ENCODE measurements at places on chromosomes 5 and 9.

- DNase-seq, result no peak
These were observed 84.1 kb downstream of the PTPDC1 start for GRCh38 chr9:94168203-94169000.

GRCh38 chr5:81408496-81408895, 14.6 kb upstream of the ACOT12 start:
- DNase-seq, result peak; percentile 38

DNA sequence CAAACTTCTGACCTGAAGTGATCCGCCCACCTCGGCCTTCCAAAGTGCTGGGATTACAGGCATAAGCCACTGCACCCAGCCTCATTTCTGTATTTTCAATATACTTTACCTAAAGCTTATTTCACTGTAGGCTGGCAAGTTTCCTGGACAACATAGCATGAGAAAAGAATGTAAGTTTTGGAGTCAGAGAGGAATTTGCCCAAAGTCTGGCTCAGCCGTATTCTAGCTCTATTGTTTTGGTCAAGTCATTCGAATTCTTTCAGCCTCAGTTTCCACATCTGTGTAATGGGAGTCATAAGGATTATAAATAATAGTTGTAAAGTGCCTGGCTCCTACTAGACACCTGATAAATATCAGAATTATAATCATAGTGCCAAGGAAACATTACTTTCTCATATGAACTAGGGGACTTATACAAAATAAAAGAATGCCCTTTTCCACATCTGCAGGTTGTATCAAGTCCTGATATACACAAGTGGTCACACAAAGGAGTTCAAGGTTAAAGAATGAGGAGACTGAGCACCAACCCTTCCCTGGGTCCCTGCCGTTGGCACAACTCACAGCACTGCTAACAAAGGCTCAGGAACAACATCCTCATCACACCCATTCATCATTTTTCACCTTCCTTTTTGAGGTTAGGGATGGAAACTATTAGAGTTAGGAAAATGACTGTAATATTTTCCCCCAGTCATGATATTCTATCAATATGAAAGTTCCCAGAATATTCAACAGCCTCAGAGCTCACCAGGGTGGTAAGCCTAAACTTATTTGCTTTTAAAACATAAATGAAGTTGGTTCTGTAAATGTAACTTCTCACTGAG, 34.6 kb upstream of the RAI14 start:
- no peak for DNase-seq

GRCh38 chr5:131644822-131645221, 9.8 kb upstream of the RAPGEF6 start:
- no peak for DNase-seq

- DNase-seq, result peak; percentile 53
These were observed 173.7 kb downstream of the RMI1 start for GRCh38 chr9:84154320-84154719.

DNA sequence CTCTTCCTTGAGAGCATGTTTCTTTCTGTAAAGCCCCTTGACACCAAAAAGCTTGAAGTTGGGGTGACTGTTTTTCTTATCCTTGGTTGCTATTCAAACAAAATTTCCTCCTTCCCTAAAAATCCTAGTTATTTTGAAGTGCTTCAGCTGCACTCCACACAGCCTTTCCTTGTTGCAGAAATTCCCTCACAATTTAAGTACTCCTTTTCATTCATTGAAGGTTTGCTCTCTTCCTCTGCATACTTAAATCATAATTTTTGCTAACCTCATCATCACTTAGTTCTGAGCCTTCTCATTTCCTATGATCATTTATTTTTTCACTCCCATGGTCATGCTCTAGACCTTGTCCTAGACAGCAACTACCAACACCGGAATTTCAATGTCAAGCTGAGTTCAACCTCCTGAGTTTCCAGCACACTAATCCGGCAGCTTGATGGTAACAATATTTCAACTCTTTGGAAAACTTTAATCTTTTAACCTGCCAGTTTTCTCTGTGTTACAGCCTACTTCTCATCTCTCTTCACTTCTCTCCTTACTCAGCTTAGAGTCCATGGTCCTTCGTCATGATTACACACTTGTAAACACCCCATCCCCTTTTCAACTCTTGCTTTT, 78.7 kb upstream of the ACTBL2 start:
- no peak for DNase-seq

DNA sequence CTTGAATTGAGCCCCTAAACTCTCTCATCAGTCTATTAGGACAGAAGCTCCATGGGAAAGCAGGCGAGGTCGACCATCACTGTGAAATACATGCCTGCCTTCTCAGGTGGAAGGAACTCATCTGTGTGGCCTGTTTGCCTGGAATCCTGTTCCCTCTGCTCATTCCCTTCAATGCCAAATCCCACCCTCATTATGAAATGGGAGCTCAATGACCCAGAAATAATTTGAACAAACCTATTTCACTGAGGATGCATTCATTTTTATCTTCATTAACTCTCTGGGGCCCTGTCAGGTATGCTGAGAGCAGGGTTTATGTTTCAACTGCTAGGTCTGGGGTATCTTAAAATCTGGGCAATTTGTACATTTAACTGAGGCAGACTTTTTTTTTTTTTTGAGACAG, 142.2 kb downstream of the MED27 start:
- no peak for DNase-seq

GRCh38 chr5:122351416-122352157, 39.5 kb downstream of the SNCAIP start:
- peak; percentile 29 for DNase-seq

GRCh38 chr5:171429543-171429910, 10.1 kb downstream of the FGF18 start:
- DNase-seq, result no peak

- no peak for DNase-seq
These were observed 66.3 kb downstream of the ANKRD55 start for GRCh38 chr5:56166671-56167385.

GRCh38 chr5:112308608-112309007, 110.5 kb downstream of the EPB41L4A start:
- no peak for DNase-seq

GRCh38 chr5:143775258-143775657, 36.7 kb upstream of the HMHB1 start:
- DNase-seq, result peak; percentile 36

- DNase-seq, result no peak
These were observed 183.0 kb upstream of the EFNA5 start for GRCh38 chr5:107853696-107854095.

DNA sequence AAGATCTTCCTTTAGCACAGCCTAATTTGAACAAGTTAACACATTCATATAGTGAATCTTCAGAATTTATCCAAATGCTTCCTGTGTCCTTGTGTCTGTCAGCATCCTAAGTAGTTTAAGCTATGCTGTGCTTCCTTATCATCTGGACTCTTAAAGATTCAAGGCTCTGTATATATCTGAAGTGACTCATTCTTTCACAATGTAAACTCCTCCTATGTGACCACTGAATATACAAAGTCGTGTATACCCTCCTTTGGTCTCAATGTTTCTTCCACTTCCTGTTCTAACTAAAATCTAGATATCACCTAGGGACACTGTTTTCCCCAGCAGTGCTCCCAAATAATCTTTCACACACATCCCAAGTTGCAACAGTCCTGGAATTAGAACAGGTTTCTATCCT, 935.7 kb upstream of the NUDT12 start:
- DNase-seq, result no peak

DNA sequence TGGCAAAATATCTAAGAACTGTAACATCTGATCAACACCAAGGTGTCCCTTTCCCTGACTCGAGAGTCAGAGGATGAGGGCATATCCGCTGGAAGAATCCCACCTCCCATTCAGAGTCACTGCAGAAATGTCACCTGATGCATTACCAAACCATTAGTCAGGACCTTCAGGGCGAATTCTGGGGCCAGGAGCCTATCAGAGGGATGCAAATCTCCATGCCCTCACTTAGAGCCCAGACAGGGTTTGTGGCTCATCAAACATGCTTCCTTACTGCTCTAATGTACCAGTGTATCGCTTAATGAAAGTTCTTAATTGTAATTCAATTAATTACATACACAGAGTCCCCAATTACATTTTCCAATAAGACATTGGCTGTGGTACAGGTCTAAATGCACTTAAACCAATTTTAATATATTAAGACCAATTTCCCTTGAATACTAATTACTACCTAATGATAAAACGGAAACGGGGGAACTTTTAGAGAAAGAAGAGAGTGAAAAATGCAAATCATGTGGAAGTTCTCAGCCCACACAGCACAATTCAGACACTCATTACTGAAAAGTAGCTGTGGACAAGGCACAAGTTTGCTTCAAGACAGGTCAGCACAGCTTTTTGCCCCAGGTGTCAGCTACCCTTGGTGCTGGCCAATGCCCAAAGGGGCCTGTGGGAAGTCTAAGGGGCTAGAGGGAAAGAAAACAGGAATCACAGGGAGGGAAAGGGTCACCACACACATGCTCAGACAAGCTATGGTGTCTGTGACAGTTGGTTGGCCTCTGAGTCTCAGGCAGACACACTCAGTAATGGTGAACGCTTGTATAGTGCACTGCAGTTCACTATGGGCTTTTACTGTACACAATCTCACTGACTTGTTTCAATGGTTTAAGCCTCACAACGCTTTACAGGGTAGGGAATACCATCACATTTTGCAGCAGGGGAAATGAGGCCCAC, 211.6 kb downstream of the MAPKAP1 start:
- DNase-seq, result no peak

DNA sequence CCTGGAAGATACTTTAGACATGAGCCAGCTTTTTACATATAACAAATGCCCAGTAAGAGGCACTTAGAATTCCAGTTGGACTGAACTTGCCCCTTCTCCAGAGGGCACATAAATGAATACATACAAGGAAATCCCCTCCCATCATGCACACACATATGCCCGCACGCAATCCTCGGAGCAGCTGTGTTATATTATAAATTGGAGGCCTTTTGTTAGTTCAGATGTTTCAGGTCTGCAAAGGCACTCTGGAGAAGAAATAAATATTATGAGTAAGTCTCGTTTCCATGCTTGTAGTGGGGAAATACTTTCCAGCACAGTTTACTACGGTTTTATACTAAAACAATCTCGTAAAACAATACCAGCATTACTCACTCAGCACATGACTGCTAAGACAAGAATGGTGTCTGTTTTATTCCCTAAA, 17.6 kb upstream of the MUSK start:
- peak; percentile 59 for DNase-seq

- DNase-seq, result no peak
These were observed 159.1 kb downstream of the OLFM1 start for GRCh38 chr9:135246248-135247205.

DNA sequence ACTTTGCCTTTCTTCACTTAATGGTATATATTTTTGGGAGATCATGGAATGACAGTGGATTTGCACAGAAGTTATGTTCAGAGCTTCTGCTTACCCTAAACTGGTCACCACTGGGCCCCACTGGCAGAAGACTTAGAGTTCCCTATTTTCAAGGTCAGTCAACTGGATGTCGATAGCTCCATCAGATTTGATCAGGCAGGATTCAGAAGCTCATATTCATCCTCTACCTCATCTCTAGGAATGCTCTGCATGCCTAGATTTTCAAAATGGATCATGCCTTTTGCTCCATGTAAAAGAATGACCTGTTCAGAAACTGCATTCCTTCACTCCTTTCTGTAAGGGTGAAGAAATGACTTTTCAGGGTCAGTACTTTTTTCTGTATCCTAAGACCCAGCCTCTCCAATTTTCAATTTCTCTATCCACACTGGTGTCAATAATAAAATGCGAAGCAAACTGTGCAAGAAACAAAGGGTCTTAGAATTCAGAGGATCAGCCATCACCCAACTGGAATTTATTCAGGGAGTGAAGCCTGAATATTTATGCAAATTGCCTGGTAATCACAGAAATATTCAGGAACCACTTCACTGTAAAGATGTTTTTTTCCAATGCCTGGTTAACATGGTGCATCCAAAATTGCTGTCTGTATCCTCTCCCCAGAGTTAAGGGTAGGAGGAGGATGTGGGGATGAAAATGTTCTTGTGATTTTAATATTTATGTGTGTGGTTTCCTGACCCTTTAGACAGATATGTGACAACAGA, 125.4 kb downstream of the DOCK2 start:
- DNase-seq, result peak; percentile 70

DNA sequence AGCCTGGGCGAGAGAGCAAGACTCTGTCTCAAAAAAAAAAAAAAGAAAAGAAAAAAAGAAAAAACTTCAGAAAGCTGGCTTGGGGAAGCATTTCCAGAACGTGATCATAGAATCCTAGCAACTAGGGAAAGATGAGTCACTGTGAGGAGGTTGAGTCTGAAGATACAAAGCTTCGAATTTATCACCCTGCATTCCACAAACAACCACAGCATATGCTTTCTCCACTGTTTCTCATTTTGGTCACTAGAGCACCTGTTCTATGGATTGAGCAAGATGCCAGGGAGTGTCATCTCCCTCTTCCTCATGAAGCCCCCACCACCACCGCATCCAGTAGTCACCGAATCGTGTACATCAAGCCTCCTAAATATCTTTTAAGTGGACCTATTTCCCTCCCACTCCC, 37.9 kb downstream of the SEMA5A start:
- DNase-seq, result peak; percentile 81

DNA sequence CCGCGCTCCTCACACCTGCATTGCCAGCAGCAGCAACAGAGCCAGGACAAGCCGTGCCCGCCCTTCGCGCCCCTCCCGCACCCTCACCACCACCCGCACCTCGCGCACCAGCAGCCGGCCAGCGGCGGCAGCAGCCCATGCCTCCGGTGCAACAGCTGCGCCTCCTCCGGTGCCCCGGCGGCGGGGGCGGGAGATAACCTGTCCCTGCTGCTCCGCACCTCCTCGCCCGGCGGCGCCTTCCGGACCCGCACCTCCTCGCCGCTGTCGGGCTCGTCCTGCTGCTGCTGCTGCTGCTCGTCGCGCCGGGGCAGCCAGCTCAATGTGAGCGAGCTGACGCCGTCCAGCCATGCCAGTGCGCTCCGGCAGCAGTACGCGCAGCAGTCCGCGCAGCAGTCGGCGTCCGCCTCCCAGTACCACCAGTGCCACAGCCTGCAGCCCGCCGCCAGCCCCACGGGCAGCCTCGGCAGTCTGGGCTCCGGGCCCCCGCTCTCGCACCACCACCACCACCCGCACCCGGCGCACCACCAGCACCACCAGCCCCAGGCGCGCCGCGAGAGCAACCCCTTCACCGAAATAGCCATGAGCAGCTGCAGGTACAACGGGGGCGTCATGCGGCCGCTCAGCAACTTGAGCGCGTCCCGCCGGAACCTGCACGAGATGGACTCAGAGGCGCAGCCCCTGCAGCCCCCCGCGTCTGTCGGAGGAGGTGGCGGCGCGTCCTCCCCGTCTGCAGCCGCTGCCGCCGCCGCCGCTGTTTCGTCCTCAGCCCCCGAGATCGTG, 517 bp downstream of the KCNN2 start:
- DNase-seq, result peak; percentile 7

DNA sequence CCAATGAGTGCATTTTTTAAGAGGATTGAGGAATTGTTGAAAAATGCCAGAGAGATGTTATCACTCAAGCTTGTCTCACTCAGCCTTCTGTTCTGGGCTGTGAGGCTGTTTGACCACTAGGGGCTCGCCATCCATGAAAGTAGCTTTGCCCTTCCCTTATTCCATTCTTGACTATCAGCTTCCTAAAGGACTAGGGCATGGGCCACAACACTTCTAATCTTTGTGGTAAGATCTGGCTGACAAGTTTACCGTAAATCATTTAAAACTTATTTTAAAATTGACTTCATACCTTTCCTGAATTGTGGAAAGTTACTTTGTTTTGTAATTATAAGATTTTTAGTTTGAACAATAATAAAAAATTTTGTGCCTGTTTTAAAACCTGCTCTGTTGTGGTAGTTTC, 49.5 kb downstream of the TJP2 start:
- peak; percentile 85 for DNase-seq

Data from GM03348 (cell line).